NCI-H187 treated with DMSO at 0.1 percent for 48 hours (cell line): ENCODE measurements at places on chromosomes 16 and 17.
A peak's percentile ranks its signal among the peaks of the same experiment; 100 is the strongest.

DNA sequence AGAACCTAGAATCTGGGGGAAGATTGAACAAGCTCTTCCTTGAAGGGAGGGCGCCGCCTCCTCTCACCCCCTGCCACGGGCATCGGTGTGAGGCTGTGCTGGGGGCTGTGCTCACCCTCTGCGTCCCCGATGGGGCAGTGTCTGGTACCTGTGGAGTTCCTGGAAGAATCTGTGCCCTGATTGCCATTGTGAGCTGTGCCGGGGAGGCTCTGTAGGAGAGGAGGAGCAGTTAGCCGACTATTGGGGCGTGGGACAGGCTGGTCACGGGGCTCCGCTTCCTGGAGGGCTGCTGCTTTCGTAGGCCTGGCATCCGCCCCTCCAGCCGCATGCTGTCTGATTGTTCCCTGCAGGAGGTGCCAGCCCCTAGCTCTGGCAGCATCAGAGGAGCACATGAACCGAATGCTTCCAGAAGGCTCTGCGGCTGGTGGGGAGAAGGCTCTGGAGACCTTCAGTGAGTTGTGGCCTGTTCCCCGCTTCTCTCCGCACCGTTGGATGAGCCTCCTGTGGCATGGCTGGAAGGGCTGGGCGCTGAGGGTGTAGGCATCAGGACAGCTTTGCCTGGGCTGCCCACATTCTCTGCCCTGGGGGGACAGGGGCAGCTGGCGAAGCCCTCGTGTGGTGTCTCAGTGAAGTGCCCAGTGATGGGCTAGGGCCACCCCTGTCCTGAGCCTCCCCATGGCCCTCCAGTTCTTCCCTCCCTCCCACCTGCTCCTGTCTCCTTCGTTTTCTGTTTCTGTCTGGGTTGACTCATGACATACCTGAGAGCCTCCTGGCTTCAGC, 86.9 kb downstream of the SEC14L1 start:
- DNase-seq: no peak

GRCh38 chr17:36949461-36949927, 740 bp downstream of the AATF start:
- DNase-seq: no peak

DNA sequence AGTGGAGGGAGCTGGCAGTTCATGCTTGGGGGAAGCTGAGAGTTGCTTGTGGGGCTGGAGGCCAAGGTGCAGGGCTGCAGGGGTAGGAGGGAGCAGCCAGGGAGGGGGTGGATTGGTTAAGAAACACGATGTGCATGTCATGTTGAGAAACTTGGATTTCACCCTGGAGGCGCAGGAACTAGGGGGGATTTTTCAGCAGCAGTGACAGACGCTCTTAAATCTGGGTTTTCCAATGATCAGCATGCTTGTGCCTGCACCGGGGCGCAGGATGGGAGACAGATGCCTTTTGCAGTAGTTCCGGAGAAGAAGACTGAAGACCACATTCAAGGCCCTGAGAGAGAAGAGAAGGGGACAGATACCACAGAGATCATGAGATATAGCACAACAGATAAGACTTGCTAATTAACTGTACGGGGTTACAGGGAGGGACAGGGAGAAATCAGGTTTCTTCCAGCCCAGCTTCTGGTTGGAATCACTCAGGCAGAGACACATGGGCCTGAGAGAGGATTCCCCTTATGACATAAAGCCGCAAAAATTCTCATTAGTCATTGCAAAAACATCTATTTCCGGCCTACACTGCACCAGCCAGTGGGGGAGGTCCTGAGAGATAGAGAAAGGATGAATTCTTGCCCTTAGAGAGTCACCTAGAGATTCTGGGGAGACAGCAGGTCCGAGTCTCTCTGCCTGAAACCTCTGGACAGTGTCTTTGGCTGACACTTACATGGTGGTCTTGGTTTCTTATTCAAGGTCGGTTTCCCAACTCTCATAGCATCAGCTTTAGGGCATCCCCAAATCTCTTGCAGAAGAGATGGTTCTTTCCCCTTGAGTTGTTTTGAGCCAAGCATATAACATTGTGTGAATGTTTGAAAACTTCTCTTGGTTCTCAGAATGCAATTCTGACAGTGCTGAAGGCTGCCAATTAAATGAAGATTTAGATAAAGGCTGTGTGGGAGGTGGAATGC, 27.1 kb downstream of the CDH13 start:
- DNase-seq: no peak

DNA sequence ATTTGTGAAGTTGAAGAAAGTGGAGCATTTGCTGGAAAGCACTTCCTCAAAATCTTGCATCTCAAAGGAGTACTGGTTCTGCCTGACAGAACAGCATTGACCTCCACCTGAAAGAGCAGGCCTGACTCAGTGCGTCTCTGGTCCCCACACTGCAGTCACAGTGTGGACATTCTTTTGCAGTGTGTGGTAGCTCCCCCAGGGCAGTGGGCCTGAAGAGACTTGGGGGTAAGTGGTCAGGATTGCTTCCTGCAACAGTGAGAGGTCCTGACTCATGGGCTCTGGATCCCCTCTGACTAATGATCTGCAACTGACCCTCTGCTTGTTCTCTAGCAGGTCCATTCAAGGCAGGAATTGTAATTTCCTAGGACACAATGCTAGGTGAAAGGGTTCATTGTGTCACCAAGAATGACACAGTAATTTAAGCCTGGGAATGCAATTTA, 204.9 kb upstream of the KCNJ16 start:
- no peak for DNase-seq

- DNase-seq: no peak
Measured at GRCh38 chr17:49005140-49005539, 8.0 kb downstream of the IGF2BP1 start.

DNA sequence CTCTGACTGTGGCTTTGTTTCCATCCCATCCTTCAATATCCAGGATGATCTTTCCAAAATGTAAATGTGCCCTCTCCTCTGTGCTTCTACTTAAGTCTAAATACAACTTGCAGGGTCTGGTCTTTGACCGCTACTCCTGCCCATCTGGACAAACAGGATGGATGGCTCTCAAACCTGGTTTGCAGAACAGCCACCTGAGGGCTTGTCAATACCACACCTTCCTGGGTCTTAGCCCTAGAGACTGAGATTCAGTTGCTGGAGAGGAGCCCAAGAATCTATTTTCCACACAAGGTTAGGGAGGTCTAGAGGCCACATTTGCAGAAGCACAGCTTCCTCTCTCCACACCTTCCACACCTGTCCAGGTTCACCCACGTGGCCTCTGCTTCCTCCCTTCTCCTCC, 1.9 kb upstream of the GRB7 start:
- no peak for DNase-seq

GRCh38 chr16:84754353-84754856, 54.6 kb downstream of the USP10 start:
- DNase-seq: peak; percentile 62

GRCh38 chr17:60602385-60602742, 2.4 kb downstream of the PPM1D start:
- DNase-seq: no peak
